ENCODE measurements at places on chromosomes 7 and 10.

DNA sequence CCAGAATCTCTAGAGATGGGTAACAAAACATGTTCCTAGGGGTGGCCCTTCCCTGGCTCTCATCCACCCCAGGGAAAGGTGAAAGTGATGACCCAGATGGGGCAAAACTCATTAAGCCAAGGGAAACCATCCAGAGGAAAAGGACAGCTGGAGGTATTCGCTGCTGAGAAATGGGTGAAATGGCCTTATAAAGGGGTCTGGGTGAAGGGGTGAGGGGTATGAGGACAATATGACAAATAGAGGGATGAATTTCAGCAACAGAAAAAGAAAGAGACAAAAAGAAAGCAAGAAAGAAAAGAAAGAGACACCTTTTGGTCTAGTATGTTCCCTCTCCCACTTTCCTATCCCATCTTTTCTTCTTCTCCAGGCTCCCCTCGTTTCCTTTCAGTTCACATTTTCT, 26.6 kb downstream of the ARHGAP21 start:
- no peak overlapping the region for H3K4me3 ChIP-seq
- DNase-seq: no peak
- no peaks in the 10 kb centered on the region for H3K27me3 ChIP-seq
- no peak overlapping the region for H3K27ac ChIP-seq
- H3K36me3 ChIP-seq: peaks cover 3% of the 10 kb centered on the region

DNA sequence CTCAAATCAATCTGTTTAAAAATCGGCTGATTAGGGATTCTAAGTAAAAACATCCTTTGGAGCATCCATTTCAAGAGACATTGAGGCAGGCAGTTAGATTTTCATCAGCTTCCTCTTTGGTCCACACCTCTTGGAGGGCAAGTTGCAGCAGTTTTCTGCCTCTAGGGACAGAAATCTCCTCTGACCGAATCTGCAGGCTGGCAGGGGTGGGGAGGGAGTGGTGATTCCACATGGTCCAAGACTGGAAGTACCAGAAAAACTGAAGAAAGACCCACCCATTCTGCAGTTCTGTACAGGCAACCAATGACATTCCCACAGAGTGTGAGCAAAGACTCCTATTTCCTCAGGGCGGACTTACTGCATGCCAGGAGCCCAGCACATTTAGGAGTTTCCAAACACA, 29.0 kb downstream of the FGFBP3 start:
- H3K27ac ChIP-seq: no peak overlapping the region
- no peak overlapping the region for H3K4me3 ChIP-seq
- H3K36me3 ChIP-seq: no peaks in the 10 kb centered on the region
- H3K27me3 ChIP-seq: no peaks in the 10 kb centered on the region
- peak; percentile 46 for DNase-seq
- peaks cover 31% of the 10 kb centered on the region for H3K4me1 ChIP-seq

DNA sequence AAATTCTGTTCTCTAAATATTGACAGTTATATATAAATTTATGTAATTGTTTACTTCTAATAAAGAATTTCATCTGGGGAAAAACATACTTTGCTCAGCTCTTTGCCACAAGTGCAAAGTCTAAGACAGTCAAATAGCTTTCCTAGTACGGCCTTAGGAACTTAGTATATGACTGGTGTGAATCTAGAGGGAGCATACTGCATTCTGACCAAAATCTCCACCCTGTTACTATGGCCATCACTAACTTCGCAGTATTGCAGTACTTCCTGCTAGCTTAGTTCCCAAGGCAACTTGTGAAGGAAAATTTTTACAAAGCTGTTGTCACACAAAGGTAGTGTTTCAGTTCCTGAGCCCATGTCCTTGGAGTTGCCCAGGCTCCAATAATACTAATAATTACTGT, 181.5 kb downstream of the CFTR start:
- H3K4me1 ChIP-seq: no peaks in the 10 kb centered on the region
- H3K36me3 ChIP-seq: no peaks in the 10 kb centered on the region
- H3K27ac ChIP-seq: no peak overlapping the region
- no peaks in the 10 kb centered on the region for H3K27me3 ChIP-seq
- no peak for DNase-seq

DNA sequence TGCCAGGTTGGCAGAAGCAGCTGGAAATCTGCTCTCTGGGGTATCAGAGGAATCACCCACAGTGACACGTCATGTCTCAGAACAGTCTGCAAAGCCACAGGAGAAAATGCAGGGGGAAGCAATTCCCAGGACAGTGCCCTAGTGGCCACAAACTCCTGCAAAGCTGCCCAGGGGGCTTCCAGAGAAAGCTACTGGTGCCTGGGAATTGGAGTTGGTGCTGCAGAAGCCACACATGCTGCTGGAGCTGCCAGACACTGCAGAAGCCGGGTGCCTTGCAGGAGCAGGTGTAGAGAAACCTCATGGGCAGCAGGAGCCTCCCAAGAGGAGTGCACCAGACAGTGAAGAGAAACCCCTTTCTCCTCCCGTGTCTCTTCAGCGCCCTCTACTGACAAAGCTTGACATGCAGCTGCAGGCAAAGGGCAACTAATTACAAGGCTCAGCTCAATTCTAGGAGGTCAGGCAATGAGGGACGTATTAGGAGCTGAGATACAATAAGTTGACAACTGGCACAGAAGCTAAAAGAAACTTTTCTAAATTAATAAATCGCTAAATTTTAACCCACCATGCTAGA, 30.2 kb upstream of the NUB1 start:
- H3K36me3 ChIP-seq: no peaks in the 10 kb centered on the region
- no peaks in the 10 kb centered on the region for H3K4me1 ChIP-seq
- H3K27me3 ChIP-seq: peaks cover 10% of the 10 kb centered on the region
- DNase-seq: no peak
- no peak overlapping the region for H3K4me3 ChIP-seq
- H3K27ac ChIP-seq: no peak overlapping the region

GRCh38 chr7:78472519-78472918, 673.9 kb downstream of the PHTF2 start:
- H3K27ac ChIP-seq: no peak overlapping the region
- H3K27me3 ChIP-seq: no peaks in the 10 kb centered on the region
- H3K36me3 ChIP-seq: no peaks in the 10 kb centered on the region
- no peak overlapping the region for H3K4me3 ChIP-seq
- H3K4me1 ChIP-seq: no peaks in the 10 kb centered on the region
- DNase-seq: no peak

DNA sequence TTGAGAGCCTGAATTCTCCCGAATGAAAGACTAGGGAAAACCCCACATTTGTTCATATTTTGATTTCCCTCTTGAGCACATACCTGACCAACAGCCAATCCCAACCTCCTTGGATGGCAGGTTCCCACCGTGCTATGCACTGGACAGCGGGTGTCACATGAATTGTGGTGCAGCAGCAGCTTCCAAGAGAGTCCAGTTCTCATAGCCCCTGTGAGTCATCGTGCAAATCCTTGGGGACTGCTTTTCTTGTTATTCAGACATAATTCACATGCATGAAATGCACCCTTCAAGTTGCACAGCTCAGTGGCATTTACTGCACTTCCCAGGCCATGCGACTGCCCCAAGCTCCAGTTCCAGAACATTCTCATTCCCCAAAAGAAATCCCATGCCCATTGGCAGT, 67.8 kb upstream of the PPP2R2D start:
- no peaks in the 10 kb centered on the region for H3K36me3 ChIP-seq
- no peaks in the 10 kb centered on the region for H3K27me3 ChIP-seq
- H3K4me3 ChIP-seq: no peak overlapping the region
- H3K27ac ChIP-seq: no peak overlapping the region
- no peak for DNase-seq
- H3K4me1 ChIP-seq: no peaks in the 10 kb centered on the region

GRCh38 chr10:123835575-123835974, 56.0 kb downstream of the CPXM2 start:
- H3K27me3 ChIP-seq: peaks cover 17% of the 10 kb centered on the region
- no peak for DNase-seq

- H3K36me3 ChIP-seq: no peaks in the 10 kb centered on the region
- no peak overlapping the region for H3K4me3 ChIP-seq
- H3K27ac ChIP-seq: no peak overlapping the region
Measured at GRCh38 chr7:104779888-104780287, 234.1 kb upstream of the KMT2E start.

DNA sequence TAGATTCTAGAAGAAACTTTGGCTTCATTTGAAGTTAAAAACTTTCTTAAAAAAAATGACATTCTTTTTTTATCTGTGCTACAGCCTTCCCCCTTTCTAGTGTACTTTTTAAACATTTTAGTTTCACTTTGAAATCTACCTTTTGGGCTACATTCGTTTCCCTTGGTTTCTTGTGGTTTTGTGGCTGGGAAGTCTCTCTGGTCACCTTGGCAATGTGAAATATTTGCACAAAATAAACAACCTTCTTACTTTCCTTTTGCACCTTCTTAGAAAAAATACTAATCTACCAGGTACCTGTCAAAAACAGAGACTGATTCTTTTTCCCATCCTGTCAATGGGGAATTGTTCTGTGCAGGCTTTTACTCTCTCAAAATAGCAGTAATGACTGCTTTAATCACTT, 350.2 kb downstream of the GATA3 start:
- H3K27me3 ChIP-seq: no peaks in the 10 kb centered on the region
- H3K36me3 ChIP-seq: no peaks in the 10 kb centered on the region
- H3K4me1 ChIP-seq: peaks cover 7% of the 10 kb centered on the region
- no peak overlapping the region for H3K27ac ChIP-seq
- DNase-seq: no peak
